ENCODE measurements at places on chromosomes 7 and 10.

DNA sequence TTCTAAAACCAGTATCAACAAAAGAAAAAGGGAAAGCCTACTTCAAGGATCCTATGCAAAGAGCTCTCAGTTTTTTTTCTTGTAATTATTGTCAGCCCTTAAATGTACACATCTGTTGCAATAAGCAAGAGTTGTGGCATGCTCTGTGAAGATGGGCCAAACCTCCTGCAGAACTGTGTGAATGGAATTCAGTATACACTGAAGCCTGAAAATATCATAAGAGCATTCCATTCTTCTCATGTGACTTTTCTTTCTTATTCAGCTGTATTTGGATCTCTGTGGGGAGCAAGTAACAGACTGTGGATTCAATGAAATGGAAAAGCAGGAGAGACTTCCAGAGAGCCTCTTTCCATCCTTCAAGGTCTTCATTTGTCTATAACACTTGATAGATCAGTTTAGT, 130.7 kb downstream of the SAMD9 start:
- DNase-seq: no peak

DNA sequence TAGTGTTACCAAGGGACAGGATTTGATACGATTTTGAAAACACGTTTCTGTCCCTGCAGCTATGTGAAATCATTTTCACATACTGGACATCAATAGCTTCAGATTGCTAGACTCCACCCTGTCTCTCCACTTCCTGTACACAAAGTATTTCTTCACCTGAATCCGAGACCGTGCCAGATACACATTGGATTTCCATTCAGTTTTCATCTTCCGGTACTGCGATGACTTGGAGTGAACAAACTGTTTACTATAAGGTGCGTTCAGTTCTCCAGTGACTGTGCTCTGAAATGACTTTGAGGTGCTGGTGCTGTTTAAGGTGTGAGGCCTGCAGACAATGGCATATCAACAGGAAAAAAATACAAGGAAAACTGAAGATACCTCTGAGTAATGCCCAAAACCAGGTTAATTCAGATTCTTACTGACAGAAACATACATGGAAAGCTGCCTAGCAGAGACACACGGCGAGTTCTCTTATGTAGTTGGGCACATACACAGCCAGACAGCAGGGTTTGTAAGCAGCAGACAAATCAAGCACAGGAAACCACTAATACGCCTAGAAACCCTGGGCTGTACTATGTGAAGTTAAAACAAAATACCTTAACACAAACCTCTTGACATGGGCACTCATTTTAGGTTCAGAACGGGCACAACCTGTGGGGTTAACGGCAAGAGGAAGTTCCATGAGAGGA, 119.2 kb downstream of the GALNT11 start:
- DNase-seq: peak; percentile 32

DNA sequence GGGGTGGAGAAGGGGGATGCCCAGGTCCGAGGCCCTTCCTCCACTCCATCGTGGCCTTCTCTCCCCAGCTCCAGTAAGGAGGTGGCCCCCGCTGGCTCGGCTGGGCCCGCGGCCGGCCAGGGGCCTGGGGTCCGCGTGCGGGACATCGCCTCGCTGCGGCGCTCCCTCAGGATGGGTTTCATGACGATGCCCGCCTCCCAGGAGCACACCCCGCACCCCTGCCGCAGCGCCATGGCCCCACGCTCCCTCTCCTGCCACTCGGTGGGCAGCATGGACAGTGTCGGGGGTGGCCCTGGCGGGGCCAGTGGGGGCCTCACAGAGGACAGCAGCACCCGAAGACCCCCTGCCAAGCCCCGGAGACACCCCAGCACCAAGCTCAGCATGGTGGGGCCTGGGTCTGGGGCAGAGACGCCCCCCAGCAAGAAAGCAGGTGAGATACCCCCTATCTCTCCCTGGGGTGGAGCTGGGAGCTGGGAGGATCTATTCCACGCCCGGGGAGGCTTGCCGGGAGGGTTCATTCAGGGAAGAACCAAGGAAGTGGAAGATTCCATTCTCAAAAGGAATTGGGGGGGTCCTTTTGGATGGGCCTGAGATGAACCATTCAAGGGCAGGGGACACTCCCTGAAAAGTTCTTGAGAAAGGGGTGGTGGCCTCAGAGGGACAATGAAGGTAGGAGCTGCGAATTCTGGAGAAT, 3.2 kb downstream of the NYAP1 start:
- DNase-seq: no peak

DNA sequence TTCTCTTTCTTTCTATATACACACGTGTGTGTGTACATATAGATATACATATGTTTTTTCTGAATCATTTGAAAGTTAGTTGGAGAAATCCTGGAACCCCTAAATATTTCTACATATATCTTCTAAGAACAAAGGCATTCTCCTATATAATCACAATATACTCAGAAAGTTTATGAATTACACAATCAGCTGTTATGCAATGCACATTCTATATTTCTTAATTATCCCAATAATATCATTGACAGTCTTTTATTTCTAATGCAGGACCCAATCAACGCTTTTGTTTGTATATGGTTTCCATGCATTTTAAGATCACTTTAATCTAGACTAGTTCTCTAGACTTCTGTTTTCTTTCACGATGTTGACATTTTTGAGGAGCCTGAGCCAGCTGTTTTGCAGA, 27.7 kb upstream of the ZNF746 start:
- no peak for DNase-seq

- no peak for DNase-seq
Observed at GRCh38 chr10:118592675-118593330, 2.6 kb downstream of the PRLHR start.

DNA sequence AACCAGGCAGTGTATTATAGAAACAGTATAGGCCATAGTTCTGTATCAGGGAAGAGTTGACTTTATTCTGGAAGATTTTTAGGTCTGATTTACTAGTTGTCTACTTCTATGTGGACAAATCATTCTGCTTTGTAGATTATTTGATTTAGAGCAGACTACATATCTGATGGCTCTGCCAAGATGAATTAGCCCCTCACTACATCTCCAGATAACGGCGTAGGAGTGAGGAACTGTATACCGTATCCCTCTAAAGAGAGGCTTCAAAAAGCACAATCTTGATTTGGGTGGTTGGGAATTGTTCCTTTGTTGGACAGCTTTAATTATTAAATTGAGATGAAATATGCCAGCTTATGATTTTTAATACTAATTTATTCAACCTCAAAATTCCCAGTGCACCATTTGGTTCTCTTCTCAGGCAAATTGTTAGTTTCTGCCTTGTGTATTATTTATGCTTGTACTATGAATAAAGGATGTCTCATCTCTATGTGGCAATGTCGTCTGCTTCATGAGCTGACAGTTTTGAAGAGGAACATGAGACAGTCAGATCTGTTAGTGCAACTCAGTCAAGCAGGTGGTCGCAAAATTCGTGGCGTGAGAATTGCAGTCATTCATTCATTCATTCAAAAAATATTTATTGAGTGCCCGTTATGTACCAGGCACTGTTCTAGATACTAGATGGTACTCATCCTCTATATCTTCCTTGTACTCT, 422.8 kb downstream of the EXOC4 start:
- no peak for DNase-seq

DNA sequence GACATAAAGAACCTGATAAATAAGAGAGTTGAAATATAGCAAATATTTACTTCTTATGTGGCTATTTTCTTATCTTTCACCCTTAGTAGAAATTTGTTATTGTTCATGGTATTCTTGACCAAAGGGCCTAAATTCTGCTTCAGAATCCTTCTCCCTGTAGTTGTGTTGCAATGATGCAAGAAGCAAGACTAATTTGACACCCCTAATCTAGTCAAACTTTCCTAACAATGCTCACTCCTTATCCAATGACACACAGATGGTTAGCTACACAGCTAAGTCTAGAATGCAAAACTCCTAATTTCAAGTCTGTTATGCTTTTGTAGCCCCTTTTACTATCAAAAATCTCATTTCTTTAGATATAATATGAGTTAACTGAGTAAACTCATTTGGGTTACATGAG, 56.1 kb downstream of the TWIST1 start:
- DNase-seq: no peak

DNA sequence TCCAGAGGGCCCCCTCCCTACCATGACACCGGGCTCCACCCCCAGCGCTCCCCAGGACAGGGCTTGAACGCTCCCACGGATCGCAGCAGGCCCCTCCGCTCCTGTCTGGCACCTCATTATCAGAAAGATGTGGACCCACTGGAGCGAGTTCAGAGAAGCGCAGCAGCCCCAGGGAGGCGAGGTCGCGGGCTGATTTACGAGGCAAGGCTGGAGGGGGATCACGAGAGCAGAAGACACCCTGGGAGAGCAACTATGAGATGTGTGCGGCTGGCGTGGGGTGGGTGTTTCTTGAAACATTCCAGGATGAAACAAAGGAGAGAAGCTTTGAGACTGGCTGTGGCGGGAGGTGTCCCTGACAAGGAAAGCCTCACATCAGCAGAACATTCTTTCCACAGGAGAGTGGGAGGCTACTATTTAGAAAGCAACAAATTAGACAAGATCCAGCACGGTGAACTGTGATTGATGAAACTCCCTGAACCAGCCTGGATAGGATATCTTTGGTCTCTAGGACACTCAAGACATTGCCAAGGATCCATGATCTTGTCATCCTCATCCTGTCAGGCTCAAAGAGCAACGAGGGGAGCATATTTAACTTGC, 66.0 kb downstream of the JCAD start:
- DNase-seq: no peak
